ENCODE measurements at places on chromosomes 1 and 21. TPM values are rescaled to one million over a fixed set of nuclear protein-coding genes. Genes with fewer than 3 reads are reported as not detected.

Gene ANGPTL3
- total RNA-seq, result not detected

Gene RAP1GAP
- 12.3 TPM for total RNA-seq

Gene SGIP1
- not detected for total RNA-seq

Gene CFHR2
- total RNA-seq, result not detected

Gene SERINC2
- total RNA-seq, result 51.5 TPM

Gene BEST4
- not detected for total RNA-seq

Gene VCAM1
- total RNA-seq, result not detected

Gene ATP1A4
- total RNA-seq, result 0.04 TPM

Gene GJC2
- total RNA-seq, result 2.2 TPM

Gene FOXD2
- total RNA-seq, result 0.86 TPM

Gene C1orf94
- not detected for total RNA-seq

Gene DYNLT5
- not detected for total RNA-seq

Gene WNT4
- total RNA-seq, result 1.4 TPM

Gene OR2G6
- not detected for total RNA-seq

Gene SELENBP1
- total RNA-seq, result 29.8 TPM

Gene CHIA
- not detected for total RNA-seq
